ENCODE measurements at places on chromosomes 2 and 18.
A peak's percentile ranks its signal among the peaks of the same experiment; 100 is the strongest.

GRCh38 chr2:37168217-37168981 is 11.6 kb upstream of the EIF2AK2 start:
- peak; percentile 57 for DNase-seq

GRCh38 chr18:11955239-11956029 is 25.9 kb upstream of the IMPA2 start:
- DNase-seq: peak; percentile 74

- peak; percentile 44 for DNase-seq
These were observed 212.3 kb downstream of the MGAT5 start for GRCh38 chr2:134466141-134466540.

DNA sequence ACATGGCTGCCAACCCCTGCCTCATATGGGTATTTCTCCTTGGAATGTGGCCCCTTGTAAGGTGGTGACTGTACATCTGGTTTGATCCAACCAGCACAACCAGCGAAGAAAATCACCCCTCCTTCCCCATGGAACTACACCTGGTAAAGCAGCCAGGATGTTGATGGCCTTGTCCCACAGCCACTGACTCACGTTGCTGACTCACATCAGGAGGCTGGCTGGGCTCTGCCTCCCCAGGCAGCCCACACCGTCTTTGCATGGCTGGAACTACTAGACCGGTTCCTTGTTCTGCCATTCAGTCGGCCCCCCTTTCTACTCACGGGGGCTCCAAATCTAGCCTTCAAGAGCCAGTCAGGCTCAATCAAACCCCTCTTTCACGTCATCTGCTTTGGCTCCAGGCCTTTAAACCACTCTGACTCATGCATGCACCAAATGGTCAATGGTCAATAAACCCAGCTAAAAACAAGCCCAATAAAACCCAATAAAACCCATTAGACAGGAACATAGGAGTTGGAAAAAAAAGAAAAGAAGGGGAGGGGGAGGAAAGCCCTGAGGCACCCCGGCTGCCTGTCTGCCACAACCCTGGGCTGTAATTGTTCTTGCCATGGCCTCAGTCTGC is 114.8 kb downstream of the PLB1 start:
- DNase-seq: no peak

DNA sequence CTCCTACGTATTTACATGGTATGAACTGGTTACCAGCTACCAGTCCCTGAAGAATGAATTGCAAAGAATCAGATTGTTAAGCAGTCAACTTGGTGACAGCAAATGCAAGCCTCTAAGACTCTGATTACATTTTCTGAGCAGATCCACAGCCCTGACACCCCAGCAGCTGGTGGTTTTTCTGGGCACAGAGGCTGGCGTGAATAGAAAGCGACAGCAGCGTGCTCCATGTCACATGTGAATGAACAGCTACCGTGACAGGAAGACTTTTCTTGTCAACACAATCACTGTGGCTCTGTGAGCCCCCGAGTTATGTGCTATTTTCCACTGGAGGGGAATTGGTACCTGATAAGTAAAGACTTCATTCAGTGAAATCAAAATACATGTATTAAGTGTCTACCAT is 93.2 kb upstream of the CBLN2 start:
- peak; percentile 86 for DNase-seq

- DNase-seq: no peak
These were observed 127.0 kb downstream of the ANTXR1 start for GRCh38 chr2:69139778-69140670.

DNA sequence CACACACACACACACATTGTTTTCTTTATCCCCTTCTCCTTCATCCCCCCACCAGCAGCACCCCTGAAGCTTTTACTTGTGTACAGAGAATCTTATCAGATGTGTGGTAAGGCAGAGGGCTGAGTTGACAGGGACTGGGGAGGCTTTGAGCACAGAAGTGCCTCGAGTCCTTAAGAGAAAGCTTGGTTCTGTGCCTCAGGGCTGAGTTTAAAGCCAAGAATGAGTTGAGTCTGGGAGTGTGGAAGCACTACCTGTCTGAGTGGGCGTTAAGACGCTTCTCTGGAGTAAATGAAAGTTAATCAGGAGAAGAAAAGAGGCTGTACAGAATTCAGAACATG is 2.7 kb downstream of the ID2 start:
- peak; percentile 74 for DNase-seq

GRCh38 chr2:175156534-175156933 is 11.5 kb downstream of the ATF2 start:
- DNase-seq: no peak

GRCh38 chr2:22957446-22957845 is 427.5 kb upstream of the KLHL29 start:
- peak; percentile 7 for DNase-seq

GRCh38 chr2:214217599-214217998 is 193.3 kb upstream of the VWC2L start:
- DNase-seq: no peak

DNA sequence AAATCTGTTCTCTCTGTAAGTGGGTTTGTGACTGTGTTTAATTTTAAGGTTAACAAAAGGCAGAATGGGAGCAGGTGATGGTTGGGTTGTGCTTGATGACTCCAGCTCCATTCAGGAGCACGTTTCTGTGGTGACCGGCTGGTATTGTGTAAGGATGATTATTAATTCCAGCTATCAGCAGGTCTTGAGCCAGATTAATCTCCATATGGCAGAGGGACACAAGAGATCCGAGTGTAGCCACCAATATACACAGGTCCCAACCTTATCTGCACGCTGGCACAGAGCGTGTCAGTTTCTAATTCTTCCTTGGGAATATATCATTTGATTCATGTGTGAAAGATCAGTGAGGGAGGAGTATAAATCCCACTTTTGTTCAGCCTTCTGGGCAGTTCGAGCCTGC is 199.0 kb upstream of the DCC start:
- DNase-seq: no peak

GRCh38 chr2:6806604-6807003 is 59.1 kb downstream of the CMPK2 start:
- DNase-seq: no peak

DNA sequence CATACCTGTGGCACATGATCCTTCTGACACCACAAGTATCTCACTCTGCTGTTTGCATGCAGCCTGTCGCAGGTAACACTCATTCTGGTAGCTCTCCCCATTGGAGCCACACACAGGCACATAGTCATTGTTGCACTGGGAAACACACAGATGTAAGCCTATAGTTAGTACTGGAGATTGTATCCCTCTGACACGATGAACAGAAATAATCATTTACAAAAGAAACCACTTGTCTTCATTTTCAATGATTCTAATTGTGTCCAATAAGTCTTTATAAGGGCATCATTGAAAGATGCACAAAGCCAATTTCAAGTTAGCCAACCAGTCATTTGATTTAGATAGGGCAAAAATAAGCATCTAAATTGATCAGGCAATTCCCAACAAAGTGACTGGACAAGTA is 10.4 kb downstream of the TMEFF2 start:
- DNase-seq: no peak

DNA sequence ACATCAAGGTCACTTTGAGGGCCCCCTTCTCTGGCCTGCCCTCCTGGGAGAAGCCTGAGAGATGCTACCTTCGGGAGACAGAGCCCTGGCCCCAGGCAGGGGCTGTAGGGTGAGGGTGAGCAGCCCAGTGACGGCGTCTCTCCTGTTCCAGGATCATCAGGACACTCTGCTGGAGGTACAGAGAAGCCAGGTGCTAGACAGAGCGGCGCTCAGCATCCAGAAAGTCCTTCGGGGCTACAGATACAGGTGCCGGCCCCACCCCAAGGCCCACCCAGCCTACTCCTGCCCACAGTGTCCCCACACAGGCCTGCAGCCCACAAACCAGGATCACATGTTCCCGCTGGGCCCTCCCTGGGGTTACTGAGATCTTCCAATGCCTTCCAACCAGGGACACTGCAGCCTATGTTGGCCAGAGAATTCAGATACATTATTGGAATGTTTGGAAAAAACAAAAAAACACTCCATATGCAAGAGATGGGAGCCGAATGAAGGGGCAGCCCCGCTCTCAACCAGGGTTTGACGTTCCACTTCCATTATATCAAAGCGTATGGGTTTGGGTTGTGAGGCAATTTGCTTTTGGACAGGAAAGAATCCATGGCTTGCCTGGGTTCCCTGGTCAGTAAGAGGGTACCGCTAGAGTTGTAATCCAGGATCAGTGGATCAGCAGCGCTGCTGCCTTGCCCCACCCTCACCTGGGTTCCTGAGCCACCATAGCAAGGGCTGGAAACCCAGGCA is 49.5 kb upstream of the GPR17 start:
- DNase-seq: no peak

DNA sequence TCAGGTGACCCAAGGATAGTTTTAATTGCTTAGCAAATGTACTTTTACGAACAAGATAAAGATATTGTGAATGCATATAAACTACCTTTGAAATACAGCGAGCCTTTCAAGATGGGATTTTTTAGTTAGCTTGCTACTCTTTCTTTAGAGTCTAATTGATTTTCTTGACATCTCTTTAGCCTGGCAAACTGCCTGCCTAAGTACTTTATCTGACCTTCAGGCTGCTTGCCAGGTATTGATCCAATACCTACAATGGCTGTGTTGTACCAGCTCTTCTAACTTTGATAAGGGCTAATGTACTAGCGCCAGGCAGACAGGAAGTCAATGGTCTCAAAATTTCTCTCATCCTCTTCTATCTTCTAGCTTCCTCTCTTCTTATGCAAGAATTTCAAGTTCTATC is 414.4 kb upstream of the ACVR2A start:
- DNase-seq: no peak

DNA sequence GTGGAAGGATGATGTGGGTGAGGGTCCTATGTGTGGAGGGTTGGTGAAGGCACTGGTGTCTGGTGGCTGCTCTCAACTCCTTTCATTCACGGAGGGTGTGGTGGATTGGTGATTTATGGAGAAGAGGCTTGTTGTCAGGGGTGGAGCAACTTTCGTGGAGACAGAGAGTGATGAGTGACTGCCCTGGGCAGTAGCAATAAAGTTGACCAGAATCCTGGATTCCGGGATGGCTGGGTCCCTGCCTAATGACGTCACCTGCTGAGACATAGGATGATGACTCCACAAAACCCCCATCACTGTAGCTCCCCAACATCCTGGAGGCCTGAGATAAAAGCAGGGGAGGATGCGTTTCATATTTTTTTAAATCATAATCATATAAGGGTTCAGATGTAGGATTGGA is 193.0 kb downstream of the ACKR3 start:
- DNase-seq: no peak
